IPS-NIHi11 (cell line): ENCODE measurements at places on chromosomes 5 and 9.

DNA sequence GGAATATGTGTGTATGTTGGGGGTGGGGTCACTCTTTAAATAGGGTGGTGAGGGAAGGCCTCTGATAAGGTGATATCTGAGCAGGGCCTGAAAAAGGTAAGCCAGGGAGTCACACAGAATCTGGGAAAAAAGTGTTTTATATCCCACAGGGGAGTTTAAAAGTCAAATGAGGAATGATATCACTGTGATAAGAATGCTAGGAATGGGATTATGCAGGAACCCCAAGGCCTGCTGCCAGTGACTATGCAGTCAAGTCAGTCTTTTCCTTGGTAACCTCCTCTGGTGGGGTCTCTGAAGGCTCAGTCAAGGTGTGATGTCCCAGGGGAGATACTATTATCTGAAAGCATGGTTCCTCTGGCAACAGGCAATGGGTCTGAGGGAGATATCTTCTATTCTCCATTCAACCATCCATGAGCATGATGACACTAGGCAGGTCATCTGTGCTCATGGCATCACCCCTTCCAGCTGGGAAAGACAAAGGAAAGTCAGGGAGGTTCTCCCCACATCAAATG, 53.5 kb downstream of the GRIA1 start:
- DNase-seq, result no peak

- no peak for DNase-seq
These were observed 160.5 kb downstream of the SLC12A2 start for GRCh38 chr5:128243958-128244582.

GRCh38 chr9:134210511-134210907, 46.1 kb upstream of the RNU6ATAC start:
- no peak for DNase-seq

DNA sequence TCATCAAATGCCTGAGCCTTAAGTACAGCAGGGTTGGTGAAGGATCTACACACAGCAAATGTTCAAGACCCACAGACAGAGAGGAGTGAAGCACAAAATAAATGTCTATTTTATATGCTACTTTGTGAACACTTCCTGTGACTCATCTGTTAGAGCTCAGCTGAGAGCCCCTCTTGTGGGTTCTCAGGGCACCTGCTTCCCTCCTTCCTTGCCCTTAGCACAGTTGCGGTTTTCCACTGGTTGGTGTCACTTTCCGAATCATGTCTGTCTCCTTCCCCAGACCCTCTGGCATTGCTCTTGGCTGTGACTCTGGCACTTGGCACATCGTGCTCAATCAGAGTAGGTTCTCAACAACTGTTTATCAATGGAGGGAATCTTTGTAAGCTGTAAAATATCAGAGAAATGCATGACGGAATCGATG, 128.5 kb upstream of the STC2 start:
- no peak for DNase-seq
